ENCODE measurements at places on chromosomes 5 and 9. TPM values are rescaled to one million over a fixed set of nuclear protein-coding genes. Genes with fewer than 3 reads are reported as not detected.

DNA sequence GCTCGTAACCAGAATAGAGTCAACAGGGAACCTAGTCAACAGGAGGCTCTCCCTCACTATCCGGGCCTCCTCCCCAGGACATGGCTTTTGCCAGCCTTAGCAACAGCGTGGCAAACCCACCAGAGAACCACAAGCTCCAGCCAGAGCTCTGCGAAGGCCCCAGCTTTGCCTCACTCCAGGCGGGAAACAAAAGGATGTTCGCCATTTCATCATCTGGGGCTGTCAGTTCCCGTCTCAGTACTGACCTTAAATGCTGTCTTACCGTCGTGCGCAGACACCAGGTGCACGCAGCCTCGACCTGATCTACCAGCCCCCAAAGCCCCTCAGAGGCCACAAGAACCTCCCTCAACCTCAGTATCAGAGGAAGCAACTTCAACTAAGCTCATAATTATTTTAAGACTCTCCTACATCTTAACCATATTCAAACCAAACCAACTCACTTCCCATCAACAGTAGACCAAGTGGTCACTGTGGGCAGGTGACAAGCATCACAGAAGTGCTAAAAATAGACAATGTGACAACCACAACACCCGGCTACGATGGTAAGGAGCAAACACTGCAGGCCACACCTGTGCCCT lies 71.4 kb downstream of the SEMA4D start:
- H3K27ac ChIP-seq = no peak overlapping the region
- no peaks in the 10 kb centered on the region for H3K4me1 ChIP-seq
- no peaks in the 10 kb centered on the region for H3K27me3 ChIP-seq
- H3K36me3 ChIP-seq = no peaks in the 10 kb centered on the region
- no peak for DNase-seq
- H3K4me3 ChIP-seq = no peak overlapping the region

- DNase-seq = no peak
- no peaks in the 10 kb centered on the region for H3K27me3 ChIP-seq
- no peaks in the 10 kb centered on the region for H3K36me3 ChIP-seq
- H3K4me3 ChIP-seq = no peak overlapping the region
These were observed 451.8 kb upstream of the FTMT start for GRCh38 chr5:121399879-121400278.

DNA sequence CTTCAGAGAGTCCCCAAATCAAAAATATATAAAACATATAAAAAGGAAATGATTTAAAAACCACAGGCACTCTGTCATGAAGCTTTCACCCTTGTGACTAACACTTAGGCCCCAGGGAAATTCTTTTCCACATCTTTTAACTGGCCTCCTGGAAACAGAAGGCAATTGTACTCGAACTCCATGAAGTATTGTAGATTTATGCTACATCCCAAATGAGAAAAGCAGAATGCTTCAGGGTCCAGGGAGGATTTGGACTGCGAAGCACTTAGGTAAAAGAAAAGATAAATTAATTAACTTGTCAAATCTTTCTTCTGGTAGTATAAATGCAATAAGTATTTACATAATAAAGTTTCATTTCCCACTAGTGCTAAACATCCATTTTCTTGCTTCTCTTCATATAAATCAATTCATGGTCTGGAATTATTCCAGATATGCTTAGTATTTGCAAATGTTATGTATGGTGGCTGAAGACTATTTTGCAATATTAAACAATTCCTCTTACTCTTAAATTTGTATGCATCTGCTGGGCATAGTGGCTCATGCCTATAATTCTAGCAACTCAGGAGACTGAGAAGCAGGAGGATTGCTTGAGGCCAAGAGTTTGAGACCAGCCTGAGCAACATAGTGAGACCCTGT lies 64.9 kb upstream of the ELL2 start:
- DNase-seq = no peak
- H3K36me3 ChIP-seq = no peaks in the 10 kb centered on the region
- H3K4me1 ChIP-seq = peaks cover 12% of the 10 kb centered on the region
- H3K4me3 ChIP-seq = no peak overlapping the region
- no peak overlapping the region for H3K27ac ChIP-seq

DNA sequence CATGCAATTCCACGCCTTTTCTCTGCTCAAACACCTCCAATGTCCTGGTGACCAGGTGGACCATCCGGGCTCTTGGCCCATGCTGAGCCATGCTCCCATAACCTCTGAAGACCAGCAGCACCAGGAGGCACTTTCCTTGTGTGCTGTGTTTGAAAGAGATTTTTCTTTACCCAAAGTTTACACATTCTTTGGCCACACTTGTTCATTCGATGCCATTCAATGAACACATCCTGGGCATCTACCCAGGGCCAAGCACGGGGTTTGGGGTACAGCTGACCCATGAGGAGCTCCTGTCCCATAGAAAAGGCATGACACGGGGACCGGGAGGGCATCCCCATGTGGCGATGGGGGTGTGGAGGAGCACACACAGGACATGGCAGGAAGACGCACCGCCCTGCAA lies 77.1 kb upstream of the IRX1 start:
- no peaks in the 10 kb centered on the region for H3K36me3 ChIP-seq
- no peaks in the 10 kb centered on the region for H3K27me3 ChIP-seq
- H3K4me3 ChIP-seq = no peak overlapping the region
- no peak overlapping the region for H3K27ac ChIP-seq

GRCh38 chr9:14532456-14533115 lies 160.6 kb downstream of the ZDHHC21 start:
- no peaks in the 10 kb centered on the region for H3K4me1 ChIP-seq
- H3K4me3 ChIP-seq = no peak overlapping the region
- no peaks in the 10 kb centered on the region for H3K36me3 ChIP-seq
- no peaks in the 10 kb centered on the region for H3K27me3 ChIP-seq
- no peak for DNase-seq

- no peaks in the 10 kb centered on the region for H3K4me1 ChIP-seq
- no peak overlapping the region for H3K4me3 ChIP-seq
- H3K27me3 ChIP-seq = no peaks in the 10 kb centered on the region
- H3K36me3 ChIP-seq = no peaks in the 10 kb centered on the region
- no peak for DNase-seq
These were observed 11.9 kb downstream of the CMBL start for GRCh38 chr5:10295619-10296326.

GRCh38 chr5:82657033-82657699 lies 379.0 kb upstream of the RPS23 start:
- H3K27ac ChIP-seq = no peak overlapping the region
- H3K36me3 ChIP-seq = no peaks in the 10 kb centered on the region
- no peak for DNase-seq

DNA sequence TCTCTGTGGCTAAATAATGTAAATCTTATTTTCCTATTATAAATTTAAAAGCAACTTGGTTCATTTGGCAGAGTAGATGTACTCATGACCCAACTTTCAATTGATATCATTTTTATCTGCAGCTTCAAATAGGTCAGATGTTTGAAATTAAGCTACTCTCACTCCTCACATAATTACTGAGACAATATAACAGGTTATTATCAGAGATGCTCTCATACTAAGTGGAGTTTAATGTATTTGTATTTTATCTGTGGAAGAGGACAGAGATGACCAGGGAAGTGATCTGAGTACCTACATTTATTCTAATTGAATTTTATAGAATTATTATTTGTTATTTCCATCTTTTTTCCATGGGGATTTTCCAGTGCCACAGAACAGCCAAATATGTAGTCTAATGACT lies 177.4 kb upstream of the PRLR start:
- no peaks in the 10 kb centered on the region for H3K4me1 ChIP-seq
- H3K27ac ChIP-seq = no peak overlapping the region
- H3K27me3 ChIP-seq = no peaks in the 10 kb centered on the region

DAPK1 gene
- 17.8 TPM for total RNA-seq

PRRX2 gene
- 112 TPM for total RNA-seq

ZNF474 gene
- not detected for total RNA-seq

SPAAR gene
- 4.0 TPM for total RNA-seq

RASGEF1C gene
- not detected for total RNA-seq

NUTM2F gene
- not detected for total RNA-seq

PHYHD1 gene
- total RNA-seq = 46.1 TPM

EPB41L4B gene
- total RNA-seq = not detected

PTTG1 gene
- 8.6 TPM for total RNA-seq
